Stimulated activated CD4-positive, alpha-beta T cell treated with anti-CD3 and anti-CD28 coated beads, Interleukin-12 subunit alpha, Interleukin-12 subunit beta, amount 100 ng/mL, for 48 hours (primary cell): ENCODE measurements at places on chromosomes 16 and 17.

- no peak for DNase-seq
These were observed 183.4 kb upstream of the XYLT1 start for GRCh38 chr16:17654142-17654541.

GRCh38 chr17:77869665-77870132, 88.8 kb upstream of the TNRC6C start:
- no peak for DNase-seq

GRCh38 chr17:77382966-77383612, 242.3 kb downstream of the SEC14L1 start:
- DNase-seq, result no peak

DNA sequence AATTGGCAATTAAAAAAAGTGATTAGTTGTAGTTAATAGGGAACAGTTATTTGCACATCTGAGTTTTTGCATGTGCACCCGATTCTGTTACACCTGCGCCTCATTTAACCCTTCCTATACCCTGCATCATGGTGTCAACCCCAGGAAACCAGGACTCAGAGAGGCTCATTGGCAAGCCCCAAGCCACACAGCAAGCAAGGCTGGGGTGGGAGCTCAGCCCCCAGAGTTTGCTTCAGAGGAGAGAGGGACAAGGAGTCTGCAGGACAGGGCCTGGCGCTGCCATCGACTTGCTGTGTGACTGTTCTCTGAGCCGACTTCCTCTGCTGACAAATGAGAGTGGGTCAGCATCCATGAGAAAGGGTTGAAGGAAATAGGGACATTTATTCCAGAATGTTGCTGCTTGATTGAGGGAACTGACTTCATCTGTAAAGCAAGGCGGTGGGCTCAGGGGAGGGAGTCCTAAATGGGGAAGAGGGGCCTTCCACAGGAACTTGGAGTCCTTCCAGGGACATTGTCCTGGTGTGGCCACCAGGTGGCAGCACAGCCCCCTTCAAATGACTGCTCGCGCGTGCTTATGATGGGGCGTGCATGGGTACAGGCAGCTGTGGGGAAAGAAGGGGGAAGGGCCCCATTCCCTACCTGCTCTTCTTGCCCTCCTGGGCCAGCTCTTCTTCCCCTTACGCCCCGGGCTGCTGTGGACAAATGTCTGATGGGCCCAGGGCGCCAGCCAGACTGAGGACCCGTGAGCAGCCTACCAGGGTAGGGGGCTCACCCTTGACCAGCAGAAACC, 51.6 kb downstream of the NT5M start:
- peak; percentile 61 for DNase-seq

- DNase-seq, result no peak
These were observed 49.3 kb downstream of the N4BP1 start for GRCh38 chr16:48560692-48561091.

GRCh38 chr17:45896803-45897693, 2.7 kb downstream of the MAPT start:
- DNase-seq, result no peak

GRCh38 chr16:4894276-4895150, 42.4 kb downstream of the PPL start:
- DNase-seq, result no peak

DNA sequence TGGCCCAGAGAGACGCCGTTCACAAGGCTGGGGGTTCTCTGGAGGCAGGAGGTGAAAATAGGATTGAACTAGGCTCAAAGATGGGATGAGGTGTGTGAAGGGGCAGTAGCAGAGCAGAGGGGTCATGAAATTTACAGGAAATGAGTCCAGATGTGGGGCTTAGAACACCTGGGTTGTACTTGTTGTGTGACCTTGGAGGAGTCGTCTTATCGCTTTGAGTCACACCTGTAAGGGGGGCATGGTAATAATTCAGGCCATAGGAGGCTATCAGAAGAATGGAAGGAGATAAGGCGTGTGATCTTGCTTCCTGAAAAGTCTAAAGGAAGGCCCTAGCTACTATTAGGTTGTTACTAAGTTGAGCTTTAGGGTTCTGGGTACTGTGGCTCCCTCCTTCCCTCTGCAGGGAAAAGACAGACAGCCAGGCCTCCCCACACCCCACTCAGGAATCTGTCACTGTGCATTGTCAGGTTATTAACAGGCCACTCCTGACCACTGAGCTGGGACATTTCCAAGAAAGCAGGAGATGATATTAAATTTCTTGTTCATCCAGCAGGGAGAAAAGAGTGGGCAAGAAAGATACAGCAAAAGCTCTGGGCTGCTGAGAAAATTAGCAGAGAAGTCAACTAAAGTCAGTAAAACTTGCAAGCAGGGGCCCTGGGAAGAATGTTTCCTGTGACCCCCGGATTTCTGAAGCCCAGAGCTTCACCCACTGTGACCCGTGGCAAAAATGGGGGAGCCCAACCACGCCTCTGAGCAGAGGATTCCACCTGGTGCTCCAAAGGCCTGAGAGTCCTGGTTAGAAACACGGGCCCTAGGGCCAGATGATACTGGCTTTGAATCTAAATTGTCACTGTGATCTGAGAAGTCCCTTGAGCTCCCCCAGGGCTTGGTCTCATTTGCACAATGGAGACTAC, 6.0 kb upstream of the CDC42EP4 start:
- DNase-seq, result no peak

DNA sequence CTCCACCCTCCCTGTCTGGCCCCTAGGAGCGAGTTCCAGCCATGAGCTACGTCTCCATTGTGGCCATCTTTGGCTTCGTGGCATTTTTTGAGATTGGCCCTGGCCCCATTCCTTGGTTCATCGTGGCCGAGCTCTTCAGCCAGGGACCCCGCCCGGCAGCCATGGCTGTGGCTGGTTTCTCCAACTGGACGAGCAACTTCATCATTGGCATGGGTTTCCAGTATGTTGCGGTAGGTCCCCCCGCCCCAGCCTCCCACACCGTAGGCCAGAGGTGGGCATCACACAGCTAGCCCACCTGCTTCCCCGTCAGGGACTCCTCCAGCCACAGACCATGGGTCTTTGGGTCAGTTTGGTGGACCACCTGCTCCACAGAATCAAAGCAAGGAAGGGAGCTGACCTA, 4.2 kb downstream of the SLC2A4 start:
- DNase-seq, result no peak

- no peak for DNase-seq
These were observed 401 bp downstream of the ARL16 start for GRCh38 chr17:81683208-81683583.

DNA sequence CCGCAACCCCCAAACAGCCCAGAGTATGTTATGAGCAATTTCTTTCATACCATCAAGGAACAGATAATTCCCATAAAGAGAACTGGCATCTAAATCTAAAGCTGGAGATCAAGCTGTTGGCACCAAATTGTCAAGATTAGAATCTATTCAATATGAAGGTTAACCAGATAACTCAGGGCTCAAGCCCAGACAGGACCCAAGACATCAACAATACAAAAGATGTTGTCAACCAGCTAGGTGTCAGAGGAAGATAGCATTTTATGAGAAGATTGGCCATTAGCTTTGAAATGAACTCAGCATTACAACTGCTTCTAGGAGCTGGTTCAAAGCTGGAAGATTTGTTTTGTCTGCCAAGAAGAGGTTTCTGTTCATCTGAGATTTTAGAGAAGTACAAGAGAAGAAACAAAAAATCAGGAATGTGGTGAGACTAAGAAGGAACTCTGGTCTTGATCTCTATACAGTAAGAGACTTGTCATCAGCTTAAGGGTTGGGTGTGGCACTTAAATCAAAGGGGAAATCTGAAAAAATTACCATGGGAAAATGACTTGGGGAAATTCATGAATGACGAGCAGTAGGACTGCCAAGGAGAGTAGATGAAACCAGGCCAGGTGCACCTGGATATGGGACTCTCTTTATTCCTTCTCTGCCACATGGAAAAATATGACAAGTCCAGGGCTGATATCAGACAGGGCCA, 64.2 kb upstream of the COX10 start:
- DNase-seq, result no peak

- DNase-seq, result no peak
These were observed 2.9 kb downstream of the CLUH start for GRCh38 chr17:2708585-2709182.

- no peak for DNase-seq
These were observed 383.1 kb downstream of the KCNJ2 start for GRCh38 chr17:70552230-70552981.

GRCh38 chr17:74130276-74130675, 73.2 kb upstream of the RPL38 start:
- no peak for DNase-seq

- no peak for DNase-seq
These were observed 160.6 kb downstream of the PRKCB start for GRCh38 chr16:23996258-23996955.

DNA sequence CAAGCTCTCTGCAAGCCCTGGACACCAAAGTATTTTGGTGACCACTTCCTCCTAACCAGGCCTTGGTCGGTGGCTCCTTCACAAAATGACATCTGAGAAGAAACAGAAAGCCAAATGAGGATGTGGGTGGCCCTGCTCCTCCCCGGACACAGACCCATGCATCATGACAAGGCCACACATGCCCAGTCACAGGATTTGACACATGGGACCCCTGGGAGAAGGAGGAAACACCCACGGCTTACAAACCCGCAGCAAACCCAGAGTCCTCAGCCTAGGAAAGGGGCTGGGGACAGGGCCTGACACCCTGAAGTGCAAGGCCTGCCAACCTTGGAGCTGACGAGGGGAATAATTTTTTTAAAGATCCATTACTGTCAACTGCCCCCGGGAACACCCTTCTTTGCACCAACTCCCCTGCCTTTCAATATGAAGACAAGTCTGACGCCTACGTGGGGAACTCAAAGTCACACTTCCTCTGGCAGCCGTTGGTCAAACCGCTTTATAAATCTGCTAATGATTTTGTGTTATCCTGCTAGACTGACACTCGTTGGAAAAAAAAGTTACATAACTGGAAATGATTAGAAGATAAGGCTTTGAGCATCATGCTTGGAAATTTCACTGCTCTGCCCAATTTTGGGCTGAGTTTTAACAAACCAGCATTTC, 41.3 kb downstream of the GAS7 start:
- DNase-seq, result no peak

DNA sequence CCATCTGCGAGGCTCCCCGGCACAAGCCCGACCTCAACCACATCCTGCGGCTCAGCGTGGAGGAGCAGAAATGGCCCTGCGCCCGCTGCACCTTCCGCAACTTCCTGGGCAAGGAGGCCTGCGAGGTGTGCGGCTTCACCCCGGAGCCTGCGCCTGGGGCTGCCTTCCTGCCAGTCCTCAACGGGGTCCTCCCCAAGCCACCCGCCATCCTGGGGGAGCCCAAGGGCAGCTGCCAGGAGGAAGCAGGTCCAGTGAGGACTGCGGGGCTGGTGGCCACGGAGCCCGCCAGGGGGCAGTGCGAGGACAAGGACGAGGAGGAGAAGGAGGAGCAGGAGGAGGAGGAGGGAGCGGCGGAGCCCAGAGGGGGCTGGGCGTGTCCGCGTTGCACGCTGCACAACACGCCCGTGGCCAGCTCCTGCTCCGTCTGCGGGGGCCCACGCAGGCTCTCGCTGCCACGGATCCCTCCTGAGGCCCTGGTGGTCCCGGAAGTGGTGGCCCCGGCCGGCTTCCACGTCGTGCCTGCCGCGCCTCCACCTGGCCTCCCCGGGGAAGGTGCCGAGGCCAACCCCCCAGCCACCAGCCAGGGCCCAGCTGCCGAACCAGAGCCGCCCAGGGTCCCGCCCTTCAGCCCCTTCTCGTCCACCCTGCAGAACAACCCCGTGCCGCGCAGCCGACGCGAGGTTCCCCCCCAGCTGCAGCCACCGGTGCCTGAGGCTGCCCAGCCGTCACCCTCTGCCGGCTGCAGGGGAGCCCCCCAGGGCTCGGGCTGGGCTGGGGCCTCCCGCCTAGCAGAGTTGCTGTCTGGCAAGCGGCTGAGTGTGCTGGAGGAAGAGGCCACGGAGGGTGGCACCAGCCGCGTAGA, 13.1 kb upstream of the PRR35 start:
- DNase-seq, result no peak

- DNase-seq, result no peak
These were observed 12.8 kb downstream of the ATPAF2 start for GRCh38 chr17:18025945-18026776.

DNA sequence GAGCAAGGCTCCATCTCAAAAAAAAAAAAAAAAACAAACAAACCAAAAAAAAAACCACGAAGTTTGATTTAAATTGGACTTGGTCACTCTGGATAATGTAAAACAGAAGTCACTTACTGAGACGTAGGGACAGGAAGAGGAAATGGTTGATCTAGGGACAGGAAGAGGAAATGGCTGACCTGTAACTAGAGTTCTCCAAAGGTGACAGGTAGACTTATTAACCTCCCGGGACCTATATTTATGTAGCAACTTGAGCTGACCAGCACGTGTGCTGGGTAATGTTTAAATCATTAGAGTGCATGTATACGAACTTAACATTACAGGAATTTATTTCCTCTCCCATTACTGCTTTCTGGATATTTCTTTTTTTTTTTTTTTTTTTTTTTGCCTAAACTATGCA, 81.5 kb upstream of the DHX40 start:
- DNase-seq, result no peak

GRCh38 chr17:72008236-72008876, 112.5 kb upstream of the SOX9 start:
- no peak for DNase-seq
